SHP77 (cell line): ENCODE measurements at places on chromosomes 5 and 9.

- DNase-seq, result no peak
Observed at GRCh38 chr9:93434056-93434455, 17.4 kb upstream of the FAM120A start.

- DNase-seq, result no peak
Observed at GRCh38 chr5:135761746-135762145, 72.7 kb upstream of the SLC25A48 start.

GRCh38 chr9:132004323-132004722 is 75.3 kb downstream of the MED27 start:
- DNase-seq, result no peak

- DNase-seq, result no peak
Observed at GRCh38 chr5:137592317-137592716, 93.2 kb upstream of the SPOCK1 start.

DNA sequence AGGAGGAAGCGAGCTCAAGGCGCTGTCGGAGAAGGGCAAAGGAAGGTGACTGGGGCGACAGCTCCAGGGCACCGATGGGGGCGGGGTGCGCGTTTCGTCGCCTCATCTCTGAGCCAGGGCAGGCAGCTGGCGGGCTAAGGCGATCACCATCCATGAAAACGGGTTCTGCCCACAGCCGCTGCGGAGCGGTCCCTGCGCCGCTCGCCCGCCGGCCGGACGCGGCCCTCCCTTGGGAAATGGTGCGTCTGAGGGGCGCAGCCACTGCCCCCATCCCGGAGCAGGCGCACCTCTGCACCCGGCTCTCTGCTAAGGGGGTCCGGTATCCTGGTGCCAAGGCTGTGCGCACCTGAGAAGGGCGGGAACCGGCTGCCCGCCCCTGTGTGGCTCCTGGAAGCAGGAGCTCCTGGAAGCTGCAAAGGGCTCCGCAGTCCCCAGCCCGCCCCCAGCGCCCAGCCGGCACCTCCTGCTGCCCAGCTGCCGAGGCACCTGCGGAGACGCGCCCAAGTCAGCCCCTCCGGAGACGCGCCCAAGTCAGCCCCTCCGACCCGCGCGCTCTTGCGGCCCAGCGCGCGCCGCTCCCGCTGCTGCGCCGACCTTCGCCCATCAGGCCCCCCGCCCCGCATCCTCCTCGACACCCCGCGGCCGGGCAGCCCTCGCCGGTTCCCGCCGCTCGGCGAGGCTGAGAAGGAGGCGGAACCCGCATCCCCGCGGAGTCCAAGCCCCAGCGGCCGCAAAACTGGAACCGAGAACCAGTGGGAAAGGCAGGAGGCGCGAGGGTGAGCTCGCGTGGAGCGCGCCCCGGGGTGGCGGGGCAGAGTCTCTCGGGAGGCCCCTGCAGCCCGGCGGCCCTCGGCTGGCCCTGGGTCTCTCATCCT is 757 bp downstream of the ANKRD34B start:
- DNase-seq, result no peak
